ENCODE measurements at places on chromosomes 7 and 10. TPM values are rescaled to one million over a fixed set of nuclear protein-coding genes. Genes with fewer than 3 reads are reported as not detected.

The DYNC1I1 gene
- 1.9 TPM for total RNA-seq

DNA sequence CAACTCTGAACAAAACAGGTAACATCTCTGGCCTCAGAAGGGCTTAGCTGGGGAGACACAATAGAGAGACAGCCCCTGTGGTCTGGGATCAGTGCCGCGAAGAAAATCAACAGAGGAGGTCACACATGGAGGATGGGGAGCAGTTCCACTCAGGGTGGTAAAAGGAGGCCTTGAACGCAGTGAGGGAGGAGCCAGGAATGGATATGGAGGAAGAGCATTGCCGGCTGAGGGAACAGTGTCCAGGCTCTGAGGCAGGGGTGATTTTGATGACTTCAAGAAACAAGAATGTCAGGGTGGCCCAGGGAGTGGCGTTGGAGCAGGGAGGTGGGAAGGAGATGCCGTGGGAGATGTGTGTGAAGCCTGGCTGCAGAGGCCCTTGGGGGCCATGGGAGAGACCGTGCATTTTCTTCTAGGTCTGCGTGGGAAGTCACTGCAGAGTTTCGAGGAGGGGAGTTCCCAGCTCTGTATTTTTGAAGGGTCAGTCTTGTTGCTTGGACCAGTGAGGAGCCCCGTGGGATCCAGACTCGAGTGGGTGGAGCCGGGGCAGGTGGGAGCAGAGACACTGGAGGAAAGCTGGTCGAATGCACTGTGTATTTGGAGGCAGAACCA is 35.7 kb upstream of the SH2D4B start:
- DNase-seq, result peak; percentile 43

The FAM131B gene
- total RNA-seq, result not detected

- DNase-seq, result no peak
Observed at GRCh38 chr7:113799896-113800295, 118.9 kb downstream of the PPP1R3A start.

GRCh38 chr7:91913612-91914011 is 27.1 kb upstream of the AKAP9 start:
- no peak for DNase-seq

GRCh38 chr7:47581804-47582763 is at the start of gene TNS3:
Gene TNS3, minus strand, starts transcription at chr7:47582111. Its CDS starts 142,475 bp downstream, at chr7:47439636.
- DNase-seq, result peak; percentile 67

DNA sequence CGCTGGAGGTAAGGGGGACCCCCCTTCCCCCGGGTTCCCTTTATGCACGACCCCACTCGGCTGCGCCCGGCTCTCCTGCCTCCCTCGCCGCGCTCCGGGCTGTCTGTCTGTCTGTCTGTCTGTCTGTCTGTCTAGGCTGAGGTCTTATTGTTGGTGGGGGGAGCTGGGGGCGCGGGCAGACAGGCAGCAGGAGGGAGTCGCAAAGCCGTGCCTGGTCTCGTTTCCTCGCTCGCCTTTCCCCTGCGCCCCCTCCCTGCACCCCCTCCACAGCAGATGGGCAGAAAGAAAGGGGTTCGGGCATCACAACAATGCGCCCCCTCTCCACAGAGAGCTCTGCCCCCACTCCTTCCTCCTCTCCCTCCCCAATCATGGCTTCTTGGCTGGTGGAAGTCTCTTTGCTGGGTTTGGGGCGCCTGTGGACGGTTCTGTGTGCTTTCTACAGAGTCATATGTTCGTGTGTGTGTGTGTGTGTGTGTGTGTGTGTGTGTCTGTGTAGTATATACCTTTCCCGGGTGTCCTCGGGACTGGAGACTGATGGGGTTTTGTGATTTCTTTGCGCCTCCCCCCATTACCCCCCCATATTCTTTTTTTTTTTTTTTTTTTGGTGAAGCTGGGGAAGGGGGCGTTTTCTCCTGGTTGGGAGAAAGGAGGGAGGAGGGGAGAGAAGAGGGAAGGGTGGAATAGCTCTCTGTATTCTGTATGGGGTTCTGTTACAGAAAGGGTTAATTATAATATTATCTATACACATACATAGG is 1.9 kb downstream of the AUTS2 start:
- no peak for DNase-seq
